ENCODE measurements at places on chromosomes 6 and 20.

GRCh38 chr6:5950361-5950785 is 56.4 kb downstream of the NRN1 start:
- no peak for DNase-seq

DNA sequence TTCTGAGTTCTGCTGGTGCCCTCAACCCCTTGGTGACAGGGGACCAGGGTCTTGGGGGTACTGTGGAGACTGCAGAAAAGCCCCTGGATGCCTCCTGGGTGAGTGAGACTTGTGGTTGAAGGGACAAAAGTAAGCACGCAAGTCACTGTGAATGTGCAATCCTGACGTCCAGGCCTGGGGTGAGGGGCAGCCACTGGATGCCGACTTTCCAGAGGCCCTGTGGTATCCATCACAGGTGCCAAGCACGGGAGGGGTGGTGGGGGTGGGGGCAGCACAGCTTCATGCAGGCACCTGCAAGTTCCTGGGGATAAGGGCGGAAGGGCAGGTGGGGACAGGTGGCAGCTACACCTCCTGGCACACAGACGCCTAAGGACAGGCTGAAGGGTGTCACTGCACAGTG is 20.1 kb upstream of the UBE2V1 start:
- DNase-seq = no peak

DNA sequence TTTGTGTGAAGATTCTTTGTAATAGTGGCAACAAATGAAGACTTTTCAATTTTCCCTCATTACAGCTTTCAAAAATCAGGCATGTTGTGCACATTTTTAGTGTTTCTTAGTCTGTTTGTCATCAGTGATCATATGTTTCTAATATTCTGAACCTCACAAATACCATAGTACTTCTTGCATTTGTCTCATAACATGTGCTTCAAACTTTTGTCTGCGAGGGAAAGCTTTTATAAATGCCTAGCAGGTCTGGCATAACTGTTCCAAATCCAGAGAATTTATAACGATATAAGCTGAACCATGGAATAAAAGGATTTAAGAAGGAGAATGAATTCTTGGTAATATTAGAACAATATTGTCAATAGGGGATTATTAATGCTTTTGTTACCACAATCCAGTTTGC is 670.2 kb downstream of the RFPL4B start:
- DNase-seq = no peak

GRCh38 chr20:1811621-1812498 is 83.3 kb upstream of the SIRPA start:
- no peak for DNase-seq

- no peak for DNase-seq
These were observed 103.5 kb downstream of the GJA10 start for GRCh38 chr6:89997456-89998445.

- DNase-seq = no peak
These were observed 2.2 kb downstream of the PHACTR3 start for GRCh38 chr20:59606566-59606965.

- no peak for DNase-seq
These were observed 462.6 kb downstream of the TBC1D32 start for GRCh38 chr6:120871416-120872261.

DNA sequence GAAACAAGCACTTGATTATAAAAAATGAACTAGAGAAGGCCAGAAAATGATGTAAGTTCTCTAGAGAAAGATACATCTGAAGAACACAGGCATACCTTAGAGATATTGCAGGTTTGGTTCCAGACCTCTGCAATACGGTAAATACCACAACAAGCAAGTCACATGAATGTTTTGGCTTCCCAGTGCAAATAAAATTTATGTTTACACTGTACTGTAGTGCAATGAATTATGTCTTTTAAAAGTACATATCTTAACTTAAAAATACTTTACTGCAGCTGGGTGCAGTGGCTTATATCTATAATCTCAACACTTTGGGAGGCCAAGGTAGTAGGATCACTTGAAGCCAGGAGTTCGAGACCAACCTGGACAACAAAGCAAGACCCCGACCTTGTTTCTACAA is 10.9 kb upstream of the KIAA1586 start:
- no peak for DNase-seq

GRCh38 chr6:37758647-37759046 is 60.9 kb upstream of the ZFAND3 start:
- no peak for DNase-seq

DNA sequence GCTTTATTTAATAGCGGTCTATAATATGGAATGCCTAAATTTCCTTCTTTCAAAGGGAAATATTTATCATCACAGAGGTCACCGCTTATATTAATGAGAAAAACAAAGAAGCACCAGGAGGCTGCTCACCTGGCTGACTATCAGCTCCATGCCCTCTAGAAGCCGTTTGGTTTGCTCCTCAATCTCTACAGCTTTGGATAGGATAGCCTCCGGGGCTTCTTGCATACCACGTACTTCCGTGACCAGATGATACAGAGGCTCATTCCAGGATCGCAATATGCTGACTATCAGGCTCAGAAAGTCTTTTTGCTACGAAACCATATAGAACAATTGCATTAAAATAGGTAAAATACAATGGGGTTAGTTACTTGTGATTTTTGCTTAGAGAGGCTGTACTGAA is 6.8 kb downstream of the PRL start:
- DNase-seq = no peak

DNA sequence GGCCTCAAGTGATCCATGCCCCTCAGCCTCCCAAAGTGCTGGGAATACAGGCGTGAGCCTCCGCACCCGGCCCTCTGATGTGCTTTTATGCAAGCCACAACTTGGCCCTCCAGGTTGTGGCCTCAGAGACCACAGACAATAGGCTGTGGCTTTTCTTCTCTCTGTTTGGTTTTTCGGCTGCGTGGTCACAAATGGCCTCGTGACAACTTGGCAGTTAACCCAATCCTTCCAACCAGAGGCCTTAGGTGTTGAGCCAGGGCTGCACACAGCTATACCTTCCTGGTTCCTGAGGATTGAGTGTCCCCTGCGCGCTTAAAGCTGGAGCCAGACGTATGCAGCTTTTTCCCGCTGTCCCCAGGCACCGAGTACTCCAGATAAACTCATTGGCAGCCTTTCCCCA is 6.3 kb upstream of the TGM3 start:
- no peak for DNase-seq

DNA sequence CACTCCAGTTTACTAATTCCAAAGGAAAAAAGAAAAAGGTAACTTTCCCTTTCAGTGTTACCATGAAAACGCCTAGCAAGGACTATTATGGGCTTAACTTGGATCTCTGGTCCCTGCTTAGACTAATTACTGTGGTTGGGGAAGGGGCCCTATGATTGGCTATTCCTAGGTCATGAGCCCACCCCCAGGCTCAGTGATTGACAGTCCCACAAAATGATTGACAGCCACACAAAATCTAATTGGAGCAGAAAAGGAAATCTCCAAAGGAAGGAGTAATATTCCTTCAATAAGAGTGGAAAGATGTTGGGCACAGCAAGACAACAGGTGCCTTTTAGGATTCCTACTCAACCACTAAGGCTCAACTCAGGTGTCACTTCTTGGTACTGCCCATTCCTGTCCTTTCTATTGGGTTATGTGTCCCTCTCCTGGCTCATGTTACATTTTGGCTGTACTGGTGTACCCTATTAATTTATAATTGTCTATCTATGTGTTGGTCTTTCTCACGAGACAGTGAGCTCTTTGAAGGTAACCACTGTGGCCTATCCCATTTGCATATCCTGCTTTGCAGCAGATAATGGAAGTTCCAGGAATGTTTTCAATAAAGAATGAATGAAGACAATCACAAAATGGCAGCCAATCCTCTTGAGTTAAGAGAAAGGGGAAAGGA is 5.5 kb upstream of the UTRN start:
- DNase-seq = no peak

- DNase-seq = no peak
These were observed 117.2 kb downstream of the IPCEF1 start for GRCh38 chr6:154239392-154239791.

DNA sequence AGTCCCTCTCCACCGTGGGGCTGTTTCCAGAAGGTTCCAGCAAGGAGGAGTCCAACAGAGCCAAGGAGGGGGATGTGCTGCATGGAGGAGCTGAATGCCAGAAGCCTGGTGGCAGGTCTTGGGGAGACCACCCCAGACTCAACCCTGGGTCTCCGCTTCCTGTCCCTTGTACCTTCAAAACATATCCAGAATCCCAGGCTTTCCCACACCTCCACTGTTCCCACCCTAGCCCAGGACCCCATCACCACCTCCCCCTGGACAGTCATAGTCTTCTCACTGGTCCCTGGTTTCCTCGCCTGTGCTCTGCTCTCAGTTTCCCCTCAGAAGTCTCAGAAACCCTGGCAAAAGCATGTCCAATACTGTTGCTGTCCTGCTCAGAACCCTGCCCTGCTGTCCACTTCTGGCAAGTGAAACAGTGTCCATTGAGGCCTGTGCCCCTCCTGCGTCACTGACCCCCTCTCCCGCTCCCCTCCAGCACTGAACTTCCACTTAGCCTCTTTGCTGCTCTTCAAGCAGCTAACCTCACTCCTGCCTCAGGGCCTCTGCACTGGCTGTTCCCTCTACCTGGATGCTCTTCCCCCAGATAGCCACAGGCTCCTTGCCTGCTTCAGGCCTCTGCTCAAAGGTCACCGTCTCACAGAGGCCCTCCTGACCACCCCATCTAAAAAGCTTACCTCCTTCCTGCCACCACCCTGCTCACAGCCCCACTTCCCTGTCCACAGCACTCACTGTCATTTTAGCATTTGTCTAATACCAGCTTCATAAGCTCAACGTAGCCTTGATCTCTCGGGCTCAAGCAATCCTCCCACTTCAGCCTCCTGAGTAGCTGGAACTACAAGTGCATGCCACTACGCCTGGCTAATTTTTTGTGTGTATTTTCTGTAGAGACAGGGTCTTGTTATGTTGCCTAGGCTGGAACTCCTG is 169.2 kb downstream of the GRM4 start:
- DNase-seq = no peak

- no peak for DNase-seq
These were observed 126.6 kb upstream of the CCDC28A start for GRCh38 chr6:138647006-138647405.

DNA sequence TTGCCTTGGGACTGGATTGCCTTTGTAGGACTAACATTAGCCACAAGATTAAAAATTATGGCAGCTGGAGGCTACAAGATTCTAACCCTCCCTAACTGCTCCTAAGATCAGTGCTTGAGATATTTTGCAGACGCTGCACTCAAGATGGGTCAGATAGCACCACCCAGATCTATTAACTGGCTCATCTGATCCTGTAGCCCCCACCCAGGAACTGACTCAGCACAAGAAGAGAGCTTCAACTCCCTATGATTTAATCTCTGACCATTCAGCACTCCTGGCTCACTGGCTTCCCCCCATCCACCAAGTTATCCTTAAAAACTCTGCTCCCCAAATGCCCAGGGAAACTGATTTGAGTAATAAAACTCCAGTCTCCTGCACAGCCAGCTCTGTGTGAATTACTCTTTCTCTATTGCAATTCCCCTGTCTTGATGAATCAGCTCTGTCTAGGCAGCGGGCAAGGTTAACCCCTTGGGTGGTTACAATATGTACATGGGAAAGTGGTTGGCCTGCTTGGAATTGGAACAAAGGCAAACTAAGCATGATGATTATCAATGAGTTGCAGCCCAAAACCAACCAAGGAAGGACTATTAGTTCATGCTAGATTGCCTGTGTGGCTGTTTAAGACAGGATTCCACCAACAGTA is 111.3 kb downstream of the OR2B2 start:
- DNase-seq = no peak

- no peak for DNase-seq
These were observed 68.2 kb upstream of the EYA2 start for GRCh38 chr20:46826343-46826984.

DNA sequence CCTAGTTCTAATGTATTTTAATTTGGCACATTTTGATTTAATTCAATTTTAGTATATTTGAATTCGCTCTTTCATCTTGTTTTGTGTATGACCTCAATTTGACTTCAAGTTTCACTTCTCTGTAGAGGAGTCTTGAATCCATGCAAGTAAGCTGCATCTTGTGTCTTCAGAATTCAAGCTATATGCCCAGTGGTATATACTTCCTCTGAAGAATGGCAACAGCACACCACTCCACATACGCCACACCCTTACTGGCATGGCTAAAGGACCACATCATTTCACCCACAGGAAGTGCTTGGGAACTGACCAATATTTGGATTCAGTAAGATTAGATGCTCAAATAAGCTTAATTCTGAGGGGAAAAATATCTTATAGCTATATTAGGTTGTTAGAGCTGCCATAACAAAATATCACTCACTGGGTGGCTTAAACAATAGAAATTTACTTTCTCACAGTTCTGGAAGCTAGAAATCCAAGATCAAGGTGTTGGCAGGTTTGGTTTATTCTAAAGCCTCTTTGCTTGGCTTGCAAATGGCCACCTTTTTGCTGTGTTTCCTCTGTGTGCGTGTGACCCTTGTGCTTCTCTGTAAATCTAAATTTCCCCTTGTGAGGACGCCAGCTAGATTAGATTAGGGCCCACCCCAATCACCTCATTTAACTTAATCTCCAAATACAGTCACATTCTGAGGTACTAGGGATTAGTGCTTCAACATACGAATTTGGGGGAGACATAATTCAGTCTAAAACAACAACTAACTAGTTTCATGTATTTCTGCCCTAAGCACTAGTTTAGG is 2.8 kb upstream of the ASF1A start:
- DNase-seq = no peak

DNA sequence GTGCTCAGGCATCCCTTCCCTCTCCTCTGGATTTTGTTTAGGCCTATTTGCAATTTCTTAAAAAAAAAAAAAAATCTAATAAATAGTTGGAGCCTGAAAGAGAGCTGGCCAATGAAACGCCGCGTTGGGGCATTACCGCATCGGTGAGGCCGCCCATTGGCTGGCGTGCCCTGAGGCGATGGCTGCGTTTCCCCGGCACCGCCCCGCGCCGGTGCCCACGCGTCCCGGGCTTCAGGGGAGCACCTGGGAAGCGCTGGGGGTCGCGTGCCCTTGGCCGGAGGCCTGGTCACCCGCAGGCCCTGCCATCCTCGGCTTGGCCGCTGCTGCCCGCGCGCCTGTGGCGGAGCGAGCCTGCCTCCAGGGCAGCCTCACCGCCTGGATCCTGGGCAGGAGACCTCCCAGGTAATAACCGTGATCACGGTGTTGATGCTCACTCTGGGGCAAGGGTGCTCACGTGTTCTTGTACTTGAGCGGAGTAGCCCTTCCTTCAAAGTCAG is 155.4 kb downstream of the NRN1 start:
- DNase-seq = no peak

- DNase-seq = no peak
These were observed 77.8 kb downstream of the SYCP2L start for GRCh38 chr6:10964684-10965083.

GRCh38 chr20:46394872-46395760 is 11.3 kb downstream of the ELMO2 start:
- no peak for DNase-seq

DNA sequence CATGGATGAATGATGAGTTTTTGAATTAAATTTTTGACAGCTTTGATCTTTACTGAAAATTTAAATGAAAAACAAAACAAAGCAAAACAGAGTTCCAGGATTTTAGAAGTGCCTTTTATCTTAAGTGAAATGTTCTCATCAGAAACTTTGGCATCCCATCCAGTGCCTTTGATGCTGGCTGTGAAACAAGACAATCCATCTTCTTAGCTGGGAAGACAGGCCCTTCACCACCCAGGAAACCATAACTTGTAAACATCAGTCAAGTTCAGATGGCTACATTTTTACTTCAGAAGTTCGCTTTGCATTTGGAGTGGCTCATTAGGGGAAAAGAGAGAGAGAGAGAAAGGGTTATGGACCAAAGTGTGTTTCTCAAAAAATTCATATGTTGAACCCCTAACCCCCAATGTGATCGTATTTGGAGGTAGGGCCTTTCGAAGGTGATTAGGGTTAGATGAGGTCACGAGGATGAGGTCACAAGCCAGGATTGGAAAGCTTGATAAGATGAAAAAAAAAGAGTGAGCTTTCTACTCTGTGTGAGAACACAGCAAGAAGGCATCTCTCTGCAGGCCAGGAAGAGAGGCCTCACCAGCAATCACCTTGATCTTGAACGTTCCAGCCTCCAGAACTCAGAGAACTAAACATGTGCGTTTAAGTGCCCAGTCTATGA is 366.5 kb downstream of the PRKN start:
- no peak for DNase-seq
